ENCODE measurements at places on chromosomes 1 and 21.
A peak's percentile ranks its signal among the peaks of the same experiment; 100 is the strongest.

DNA sequence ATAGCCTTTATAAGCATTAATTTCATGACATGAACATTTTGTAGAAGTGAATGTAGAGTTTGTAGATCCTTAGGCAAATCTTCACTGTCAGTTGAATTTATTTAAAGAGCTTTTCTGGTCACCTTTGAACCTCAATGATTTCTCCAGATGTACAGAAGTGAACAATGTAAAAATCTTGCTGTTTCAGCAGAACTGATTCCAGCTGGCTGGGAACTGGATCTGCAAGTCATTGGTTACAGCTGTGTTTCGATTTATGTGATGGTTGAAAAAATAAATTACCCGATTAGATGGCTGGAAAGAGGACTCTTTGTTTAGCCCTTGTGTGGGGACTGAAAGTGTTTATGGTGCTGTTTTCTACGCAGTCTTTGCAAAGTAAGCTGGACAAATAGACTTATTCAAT, 849.8 kb downstream of the USP25 start:
- DNase-seq = no peak

DNA sequence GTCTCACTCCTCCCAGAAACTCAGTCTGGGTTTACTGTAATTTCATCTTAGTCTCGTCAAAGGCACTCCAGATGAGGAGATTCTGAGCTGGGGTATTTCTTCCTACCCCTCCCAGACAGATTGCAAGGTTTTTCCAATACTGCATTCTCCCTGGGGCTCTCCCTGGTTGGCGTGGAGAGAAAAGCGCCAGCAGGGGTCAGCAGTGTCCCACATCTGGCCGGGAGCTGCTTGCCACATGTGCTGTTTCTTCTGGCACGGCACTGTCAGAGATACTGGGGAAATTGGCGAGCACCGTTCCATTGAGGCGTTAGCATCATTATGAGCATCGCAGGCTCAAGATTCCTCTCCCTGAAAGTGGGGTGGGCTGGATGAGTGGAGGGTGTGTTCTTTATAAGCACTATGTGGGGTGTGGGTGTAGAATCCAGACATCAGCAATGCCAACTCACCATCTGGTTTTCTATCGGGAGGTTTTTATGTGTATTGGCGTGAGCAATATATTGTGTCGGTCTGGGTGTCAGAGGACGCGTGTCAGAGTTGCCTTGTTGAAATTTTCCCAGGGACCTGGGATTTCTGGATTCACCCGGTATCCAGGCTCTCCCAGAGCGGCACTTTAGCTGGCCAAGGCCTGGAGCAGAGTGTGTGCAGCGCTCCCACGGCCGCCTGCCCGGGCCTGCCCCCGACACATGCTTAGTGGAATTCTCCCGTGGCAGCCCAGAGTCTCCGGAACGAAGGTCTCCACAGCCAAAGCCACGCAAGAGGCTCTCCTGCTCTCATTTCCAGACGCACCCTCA, 8.0 kb upstream of the NAV1 start:
- peak; percentile 75 for DNase-seq

- DNase-seq = peak; percentile 24
Measured at GRCh38 chr1:93681101-93681988, at the start of gene BCAR3. TSS of gene BCAR3 (minus strand) at chr1:93681837. CDS start at chr1:93674930, 6,907 bp downstream.

- no peak for DNase-seq
Measured at GRCh38 chr1:58508629-58509028, 37.9 kb downstream of the OMA1 start.

DNA sequence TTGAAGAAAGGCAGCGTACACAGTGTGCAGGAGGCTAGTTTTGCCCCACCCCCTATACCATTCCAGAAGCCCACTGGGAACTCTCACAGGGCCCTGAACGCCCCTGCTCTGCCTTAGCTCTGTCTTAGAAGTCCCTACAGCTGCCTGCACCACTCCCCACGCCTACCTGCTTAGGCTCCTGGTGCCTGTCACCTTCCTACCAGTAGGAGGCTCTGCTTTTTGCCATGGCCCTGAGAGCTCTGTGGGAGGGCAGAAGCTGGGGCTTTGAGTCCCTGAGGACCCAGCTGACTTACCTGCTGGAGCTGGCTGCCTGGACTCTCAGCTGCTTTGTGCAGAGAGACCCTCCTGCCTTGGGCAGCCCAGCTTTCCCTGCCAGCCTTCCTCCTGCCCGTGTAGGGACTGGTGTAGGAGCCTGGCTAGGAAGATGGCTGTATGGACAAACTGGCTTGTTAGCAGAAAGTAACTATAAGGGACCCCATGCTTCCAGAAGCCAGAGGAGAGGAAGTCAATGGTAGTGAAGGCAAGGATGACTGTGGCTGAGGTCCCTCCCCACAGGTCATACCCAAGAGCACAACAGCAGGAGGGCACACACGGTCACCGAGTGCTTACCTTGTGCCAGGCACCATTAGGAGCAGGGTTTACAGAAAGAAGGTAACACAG, 9.8 kb upstream of the CELSR2 start:
- DNase-seq = peak; percentile 55

DNA sequence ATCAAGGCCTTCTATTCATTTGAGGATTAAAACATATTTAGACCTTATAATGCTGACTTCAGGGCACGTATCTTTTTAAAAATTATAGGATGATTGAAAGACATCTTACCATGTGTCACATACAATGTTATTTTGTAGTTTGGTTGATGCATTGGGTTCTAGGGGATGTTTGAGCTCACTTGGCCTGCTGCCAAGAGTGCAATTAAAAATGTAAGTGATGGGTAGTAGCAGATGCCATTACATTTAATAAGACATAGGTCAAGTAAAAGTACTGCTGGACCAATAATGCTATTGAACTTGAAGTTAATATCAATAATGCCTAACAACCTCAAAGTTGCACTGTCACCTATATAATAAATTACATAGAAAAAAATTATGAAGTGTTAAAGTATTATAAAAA, 616.5 kb upstream of the RGS18 start:
- no peak for DNase-seq

GRCh38 chr1:176416777-176417176, 46.2 kb upstream of the PAPPA2 start:
- DNase-seq = no peak

- no peak for DNase-seq
Measured at GRCh38 chr1:156645056-156645455, 3.1 kb downstream of the BCAN start.

DNA sequence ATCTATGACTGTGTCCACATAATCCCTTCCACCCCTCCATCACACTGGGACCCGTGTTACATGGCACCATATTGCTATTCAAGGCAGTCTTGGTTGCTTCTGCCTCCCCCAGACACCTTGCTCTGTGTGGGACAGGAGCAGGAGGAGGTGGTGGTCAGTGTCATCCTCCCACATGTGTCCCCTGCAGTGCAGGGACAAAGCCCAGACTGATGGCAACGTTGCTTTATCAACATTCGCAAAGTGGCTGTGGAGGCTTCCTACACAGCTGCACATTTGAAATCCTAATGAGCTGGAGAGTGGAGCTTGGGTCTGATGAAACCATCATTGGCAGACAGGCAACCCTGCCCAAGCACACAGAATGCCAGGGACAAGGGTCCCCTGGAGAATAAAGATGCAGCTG, 26.2 kb downstream of the TRIM67 start:
- no peak for DNase-seq

DNA sequence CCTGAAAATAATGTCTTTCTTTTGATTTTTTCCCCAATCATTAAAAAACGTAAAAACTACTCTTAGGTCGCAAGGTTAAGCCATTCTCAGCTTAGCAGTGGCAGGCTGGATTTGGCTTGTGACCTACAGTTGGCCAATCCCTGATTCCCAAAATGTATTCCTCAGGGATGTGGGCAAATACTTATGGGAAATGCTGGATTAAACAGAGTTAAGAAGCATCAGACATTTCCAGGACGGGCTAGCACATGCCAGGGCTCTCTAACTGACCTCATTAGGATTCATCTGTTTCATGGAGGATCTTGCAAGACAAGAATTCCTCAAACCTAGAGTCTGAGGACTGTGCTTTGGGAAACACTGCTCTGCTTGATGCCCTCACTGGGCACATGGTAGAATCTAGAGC, 982 bp upstream of the IL24 start:
- no peak for DNase-seq

- DNase-seq = no peak
Measured at GRCh38 chr1:175217721-175218531, 25.4 kb upstream of the KIAA0040 start.

- DNase-seq = no peak
Measured at GRCh38 chr1:109847251-109847650, 63.4 kb upstream of the CSF1 start.

DNA sequence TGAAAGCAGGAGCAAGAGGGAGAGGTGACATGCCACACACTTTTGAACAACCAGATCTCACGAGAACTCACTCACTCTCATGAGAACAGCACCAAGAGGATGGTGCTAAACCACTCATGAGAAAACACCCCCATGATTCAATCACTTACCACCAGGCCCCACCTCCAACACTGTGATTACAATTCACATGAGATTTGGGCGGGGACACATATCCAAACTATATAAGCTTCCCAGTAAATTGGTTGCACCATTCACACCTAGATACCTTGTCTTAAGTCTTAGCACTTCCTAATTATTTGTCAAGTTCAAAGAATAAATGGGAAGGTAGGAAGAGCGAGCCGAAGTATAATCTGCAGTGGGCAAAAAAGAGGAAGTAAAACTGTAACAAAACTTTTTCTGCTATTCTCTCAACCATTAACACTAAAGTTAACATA, 34.3 kb downstream of the AMY1C start:
- DNase-seq = no peak

GRCh38 chr1:70910013-70910412, 137.6 kb downstream of the PTGER3 start:
- DNase-seq = no peak

DNA sequence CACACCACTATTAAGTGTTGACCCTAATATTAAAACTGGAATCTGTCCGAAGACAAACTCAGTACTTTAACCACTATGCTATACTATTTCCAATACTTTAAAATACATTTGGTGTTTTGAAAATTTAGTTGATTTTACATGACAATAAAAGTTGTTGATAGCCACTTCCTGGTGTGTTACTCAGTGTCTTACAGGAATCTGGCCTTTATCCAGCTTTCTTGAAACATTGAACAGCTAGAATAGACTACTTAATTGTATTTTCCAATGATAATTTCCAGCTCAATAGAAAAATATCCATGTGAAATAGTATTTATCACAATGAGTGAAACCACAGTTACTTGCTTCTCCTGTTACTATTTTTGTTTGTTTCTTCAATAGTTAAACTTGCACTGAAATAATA, 369.6 kb upstream of the ADGRL4 start:
- no peak for DNase-seq

DNA sequence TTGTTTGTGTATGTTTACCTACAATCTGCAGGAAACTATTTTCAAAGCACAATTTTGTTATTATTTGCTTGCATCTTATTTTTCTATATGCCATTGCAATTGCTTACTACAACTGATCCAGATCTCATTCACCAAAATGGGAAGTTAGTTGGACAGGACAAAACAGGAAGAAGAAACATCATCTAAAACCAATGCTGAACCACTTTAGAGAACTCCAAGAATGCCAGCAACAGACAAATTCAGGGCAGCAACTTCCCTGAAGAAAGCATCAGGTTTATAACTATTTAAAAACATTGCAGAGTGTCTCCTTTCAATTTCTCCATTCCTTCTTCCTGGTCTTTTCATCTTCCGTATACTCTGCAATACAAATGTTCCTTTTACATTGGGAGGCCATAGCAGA, 82.4 kb upstream of the SMYD2 start:
- DNase-seq = no peak

DNA sequence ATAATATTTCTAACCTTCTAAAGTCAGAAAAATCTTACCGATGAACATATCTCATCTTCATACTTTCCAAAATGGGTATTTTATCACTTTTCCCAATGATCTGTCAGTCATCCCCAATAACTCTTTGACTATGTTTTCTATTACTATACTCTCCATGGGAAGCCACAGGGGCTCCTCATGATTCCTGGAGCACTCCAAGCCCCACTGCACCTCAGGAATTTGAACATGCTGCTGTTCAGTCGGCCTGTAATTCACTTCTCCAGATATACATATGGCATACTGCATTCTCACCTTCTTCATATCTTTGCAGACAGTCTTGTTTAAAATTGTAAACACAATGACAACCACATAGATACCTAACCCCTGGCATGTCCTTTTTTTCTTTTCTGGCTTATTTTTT, 333.0 kb downstream of the BRINP3 start:
- no peak for DNase-seq

- no peak for DNase-seq
Measured at GRCh38 chr1:182649041-182649440, 35.3 kb downstream of the RGS8 start.

- DNase-seq = no peak
Measured at GRCh38 chr1:59176471-59176870, 120.4 kb upstream of the FGGY start.

DNA sequence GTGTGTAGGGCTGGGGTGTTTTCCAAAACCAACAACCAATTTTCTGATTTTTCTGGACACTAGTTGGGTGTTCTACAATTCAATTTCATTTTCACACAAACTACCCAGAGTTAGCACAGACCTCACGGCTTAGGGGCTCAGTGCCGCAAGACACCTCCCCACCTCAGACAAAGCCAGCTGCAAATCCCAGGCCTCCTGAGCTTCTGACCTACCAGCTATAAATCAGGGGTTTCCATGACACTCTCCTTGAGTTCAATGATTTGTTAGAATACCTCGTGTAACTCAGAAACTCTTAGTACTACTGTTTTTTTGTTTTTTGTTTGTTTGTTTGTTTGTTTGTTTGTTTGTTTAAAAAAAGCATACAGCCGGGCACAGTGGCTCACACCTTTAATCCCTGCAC, 28.7 kb upstream of the FAM89A start:
- no peak for DNase-seq

Data from activated CD4-positive, alpha-beta T cell treated with anti-CD3 and anti-CD28 coated beads for 48 hours (primary cell).